ENCODE measurements at places on chromosomes 13 and 19.

GRCh38 chr13:44271031-44271455, 102.6 kb upstream of the SERP2 start:
- DNase-seq: no peak

- no peak for DNase-seq
Observed at GRCh38 chr19:18257503-18258470, 16.5 kb downstream of the IQCN start.

- no peak for DNase-seq
Observed at GRCh38 chr19:19352823-19353222, 32.2 kb downstream of the MAU2 start.

DNA sequence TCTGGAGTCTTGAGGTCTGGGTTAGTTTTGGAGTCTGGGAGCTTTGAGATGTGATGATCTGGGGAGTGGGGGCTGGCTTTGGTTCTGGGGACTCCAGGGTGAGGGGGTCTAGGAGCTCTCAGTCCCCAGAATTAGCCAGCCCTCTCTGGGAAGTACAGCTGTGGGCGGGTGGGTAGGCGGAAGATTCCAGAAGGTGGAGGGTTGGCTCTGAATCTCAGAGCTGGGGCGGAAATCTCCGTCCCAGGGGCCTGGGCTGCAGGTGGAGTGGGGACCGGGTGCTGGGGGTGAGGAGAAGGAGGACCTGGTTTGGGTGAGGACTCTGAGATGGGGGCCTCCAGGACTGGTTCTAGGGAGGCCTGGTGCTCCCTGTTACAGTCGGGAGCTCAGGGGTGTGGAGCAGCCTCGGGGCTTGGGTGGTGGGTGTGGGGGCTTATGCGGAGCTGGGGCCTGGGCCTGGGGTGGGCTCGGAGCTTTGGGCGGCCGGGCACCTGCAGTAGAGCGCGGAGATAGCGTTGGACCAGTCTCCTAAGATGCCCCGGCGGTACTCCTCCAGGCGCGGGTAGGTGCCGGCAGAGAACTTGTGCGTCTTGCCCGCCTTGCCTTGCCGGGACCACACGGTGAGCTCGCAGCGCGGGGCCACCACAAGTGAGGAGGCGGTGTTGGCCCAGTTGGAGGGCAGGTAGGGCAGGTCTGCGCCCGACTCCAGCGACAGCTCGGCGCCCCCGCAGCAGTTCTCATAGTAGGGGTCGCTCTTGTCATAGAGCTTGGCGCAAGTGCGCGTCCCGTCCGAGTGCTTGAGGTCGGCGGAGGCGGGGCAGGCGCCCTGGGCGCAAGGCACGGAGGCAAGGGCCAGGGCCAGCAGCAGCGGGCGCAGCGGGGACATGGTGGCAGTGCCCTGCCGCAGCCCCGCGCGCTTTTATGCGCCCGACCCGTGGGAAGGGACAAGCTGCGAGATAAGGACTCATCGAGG, at the start of gene SYCN:
TSS of gene SYCN (minus strand) at position 892 of the 970 bp plus-strand sequence. CDS start at position 883, 9 bp downstream.
- no peak for DNase-seq

GRCh38 chr13:52870143-52870542, 21.7 kb upstream of the PCDH8 start:
- no peak for DNase-seq

DNA sequence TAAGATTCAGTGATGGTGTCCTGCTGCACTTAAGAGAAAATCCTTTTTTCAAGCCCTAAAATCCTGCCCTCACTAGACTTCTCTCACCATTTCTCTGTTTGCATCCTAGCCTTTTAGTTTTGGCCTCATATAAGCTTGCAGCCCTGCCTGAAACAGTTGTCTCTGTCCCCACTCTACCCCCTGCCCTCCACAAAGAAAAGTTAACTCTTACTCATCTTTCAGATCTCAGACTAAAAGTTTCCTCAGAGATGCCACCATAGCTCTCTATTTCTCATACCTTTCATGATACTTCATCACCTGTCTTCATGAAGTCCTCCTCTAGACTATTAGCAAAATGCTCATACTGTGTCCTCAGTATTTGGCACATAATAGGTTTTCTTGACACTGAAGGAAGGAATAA, 33.1 kb downstream of the ITM2B start:
- DNase-seq: no peak

- DNase-seq: no peak
Observed at GRCh38 chr13:38409771-38410170, 60.1 kb downstream of the UFM1 start.
